ENCODE measurements at places on chromosomes 13 and 19.

DNA sequence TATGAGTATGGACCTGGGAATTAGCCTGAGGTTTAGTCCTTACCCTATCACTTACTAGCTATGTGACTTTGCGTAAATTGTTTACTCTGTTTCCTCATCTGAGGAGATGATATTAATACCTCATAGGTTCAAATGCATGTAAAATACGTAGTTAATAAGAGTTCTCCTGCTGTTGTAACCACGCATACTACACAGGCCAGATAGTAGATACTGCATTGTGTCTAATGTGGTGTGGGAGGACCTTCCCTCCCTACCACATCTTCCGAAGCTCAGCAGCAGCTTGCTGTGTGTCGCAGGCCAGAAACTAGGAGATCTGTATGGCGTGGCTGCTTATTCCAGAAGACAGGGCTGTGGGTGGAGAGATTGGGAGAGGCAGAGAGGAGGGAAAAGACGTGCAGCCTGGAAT, 23.0 kb downstream of the GTF2F2 start:
- DNase-seq: no peak

DNA sequence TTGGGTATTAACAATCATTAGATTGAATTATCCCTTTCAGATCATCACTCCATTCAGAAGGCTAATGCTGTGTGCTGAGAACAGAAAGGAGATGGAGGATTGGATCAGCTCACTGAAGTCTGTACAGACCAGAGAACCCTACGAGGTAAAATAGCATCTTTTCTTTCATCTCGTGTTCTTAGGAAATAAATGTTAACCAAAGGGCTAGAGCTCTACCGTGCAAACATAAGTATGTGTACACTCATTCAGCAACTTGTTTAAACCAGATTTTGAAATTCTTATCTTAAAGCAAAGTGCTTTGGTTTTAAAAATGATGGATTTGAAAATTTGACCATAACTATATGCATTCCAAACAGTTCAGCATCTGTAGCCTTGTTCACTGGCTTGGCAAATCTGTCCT, 106.8 kb downstream of the DGKH start:
- DNase-seq: no peak

- no peak for DNase-seq
Measured at GRCh38 chr19:16795731-16796130, 33.5 kb upstream of the SIN3B start.

DNA sequence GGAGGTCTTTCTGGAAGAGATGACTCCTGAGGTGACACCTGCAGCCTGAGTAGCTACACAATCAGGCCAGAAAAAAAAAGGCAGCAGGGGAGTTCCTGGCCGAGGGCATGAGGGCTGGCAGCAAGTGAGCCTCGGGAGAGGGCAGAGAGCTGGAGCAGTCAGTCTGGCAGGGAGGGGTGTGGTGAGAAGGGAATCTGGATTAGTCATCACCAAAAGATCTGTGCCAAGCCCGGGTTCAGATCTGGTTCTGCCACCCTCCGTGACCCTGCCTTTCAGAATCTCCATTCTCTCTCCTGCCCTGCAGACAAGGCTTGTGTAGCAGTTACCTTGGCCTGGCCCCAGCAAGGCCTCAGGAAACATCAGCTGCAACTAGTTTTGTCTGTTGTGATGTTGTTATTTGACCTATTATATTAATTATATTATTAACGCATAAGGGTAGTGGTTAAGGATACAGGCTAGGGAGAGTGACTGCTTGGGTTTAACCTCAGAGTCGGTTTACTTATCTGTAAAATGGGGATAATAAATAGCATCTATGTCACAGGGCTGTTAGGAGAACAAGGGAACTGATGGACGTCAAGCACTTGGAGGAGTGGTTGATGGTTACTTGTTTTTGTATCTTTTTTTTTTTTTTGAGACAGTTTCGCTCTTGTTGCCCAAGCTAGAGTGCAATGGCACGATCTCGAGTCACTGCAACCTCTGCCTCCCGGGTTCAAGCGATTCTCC, 2.7 kb upstream of the CAPNS1 start:
- DNase-seq: no peak

DNA sequence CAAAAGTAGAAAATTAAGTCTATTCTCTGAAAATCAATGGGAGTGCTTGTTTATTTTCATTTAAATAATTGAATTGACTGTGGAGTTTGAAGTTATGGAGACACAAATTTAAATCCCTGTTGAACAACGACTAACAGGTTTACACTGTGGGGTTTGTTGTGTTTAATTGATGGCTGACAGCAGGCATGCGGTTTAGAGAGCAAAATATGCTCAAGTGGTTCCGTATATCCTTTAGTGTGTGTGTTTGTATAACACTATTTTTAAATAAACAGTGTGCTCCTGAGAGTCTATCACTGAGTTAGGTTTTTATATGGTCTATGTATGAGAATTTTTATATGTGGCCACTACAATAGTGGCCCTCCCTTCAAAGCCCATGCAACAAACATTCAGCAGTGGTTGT, 332.0 kb downstream of the GPC6 start:
- no peak for DNase-seq

DNA sequence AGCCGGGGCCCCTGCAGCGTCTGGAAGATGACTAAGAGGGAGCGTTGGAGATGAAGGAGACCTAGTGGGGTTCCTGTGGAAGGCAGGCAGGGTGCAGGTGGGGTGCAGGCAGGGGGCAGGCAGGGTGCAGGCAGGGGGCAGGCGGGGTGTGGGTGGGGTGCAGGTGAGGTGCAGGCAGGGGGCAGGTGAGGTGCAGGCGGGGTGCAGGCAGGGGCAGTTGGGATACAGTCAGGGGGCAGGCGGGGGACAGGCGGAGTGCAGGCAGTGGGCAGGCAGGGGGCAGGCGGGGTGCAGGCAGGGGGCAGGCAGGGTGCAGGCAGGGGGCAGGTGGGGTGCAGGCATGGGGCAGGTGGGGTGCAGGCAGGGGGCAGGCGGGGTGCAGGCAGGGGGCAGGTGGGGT, 142.8 kb downstream of the SOX1 start:
- no peak for DNase-seq

DNA sequence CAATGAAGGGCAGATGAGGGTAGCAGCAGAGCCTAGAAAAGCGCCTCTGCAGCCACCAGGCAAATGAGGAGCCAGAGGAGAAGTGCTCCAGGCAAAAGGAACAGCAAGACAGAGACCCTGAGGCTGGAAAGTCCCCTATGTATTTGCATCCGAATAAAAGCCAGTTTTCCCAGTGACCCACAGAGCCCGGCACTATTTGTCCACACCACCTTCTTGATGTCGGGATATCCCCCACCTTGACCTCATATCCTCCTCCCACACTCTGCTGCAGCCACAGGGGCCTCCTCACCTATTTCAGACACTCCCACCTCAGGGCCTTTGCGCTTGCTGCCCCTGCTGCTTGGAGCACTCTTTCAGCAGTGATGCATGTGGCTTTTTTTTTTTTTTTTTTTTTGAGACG, 6.6 kb downstream of the ATG4D start:
- no peak for DNase-seq

GRCh38 chr13:101049166-101049850, 367.0 kb downstream of the NALCN start:
- no peak for DNase-seq

DNA sequence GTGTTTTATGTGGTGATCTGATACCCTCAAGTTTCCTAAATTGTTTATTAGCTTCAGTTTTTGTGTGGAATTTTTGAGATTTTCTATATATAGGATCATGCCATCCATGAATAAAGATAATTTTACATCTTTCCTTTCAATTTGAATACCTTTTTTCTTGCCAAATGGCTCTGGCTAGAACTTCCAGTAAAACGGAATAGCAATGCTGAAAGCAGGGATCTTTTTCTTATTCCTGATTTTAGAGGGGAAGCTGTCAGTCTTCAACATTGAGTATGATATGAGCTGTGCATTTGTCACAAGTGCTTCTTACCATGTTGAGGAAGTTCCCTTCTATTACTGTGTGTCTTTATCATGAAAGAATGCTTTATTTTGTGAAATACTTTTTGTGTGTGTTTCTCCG, 618.8 kb downstream of the FGF9 start:
- DNase-seq: no peak

All from CMK (cell line).